Smooth muscle cell of the umbilical artery (primary cell): ENCODE measurements at places on chromosomes 4 and X. TPM values are rescaled to one million over a fixed set of nuclear protein-coding genes. Genes with fewer than 3 reads are reported as not detected.

SHROOM2 gene
- 3.0 and 4.5 TPM in 2 replicates for total RNA-seq

STOX2 gene
- 1.8 and 2.2 TPM in 2 replicates for total RNA-seq

CFP gene
- total RNA-seq = 0.05 and 0.30 TPM in 2 replicates

STEEP1 gene
- total RNA-seq = 35.6 and 38.5 TPM in 2 replicates

TCEAL9 gene
- 105 and 140 TPM in 2 replicates for total RNA-seq

ZNF827 gene
- total RNA-seq = 10.3 and 10.7 TPM in 2 replicates

CXCL1 gene
- total RNA-seq = 69.7 and 261 TPM in 2 replicates

SMPX gene
- total RNA-seq = not detected in 2 replicates

DMRTC1 gene
- not detected in 2 replicates for total RNA-seq

GYG2 gene
- total RNA-seq = 3.3 and 15.4 TPM in 2 replicates

ATRX gene
- total RNA-seq = 68.0 and 101 TPM in 2 replicates

CPZ gene
- total RNA-seq = 11.2 and 30.3 TPM in 2 replicates

HSPA4L gene
- total RNA-seq = 11.0 and 21.2 TPM in 2 replicates

MAGEA9B gene
- total RNA-seq = not detected in 2 replicates

DHRSX gene
- total RNA-seq = 25.7 and 28.2 TPM in 2 replicates

NRK gene
- 0.51 and 1.8 TPM in 2 replicates for total RNA-seq

SPANXN4 gene
- total RNA-seq = not detected in 2 replicates

SH3RF1 gene
- 14.6 and 39.8 TPM in 2 replicates for total RNA-seq

HPF1 gene
- 23.8 and 26.2 TPM in 2 replicates for total RNA-seq

PDGFC gene
- 70.7 and 140 TPM in 2 replicates for total RNA-seq
